Kidney epithelial cell (primary cell): ENCODE measurements at places on chromosomes 1 and 21.

GRCh38 chr21:35664683-35665082 lies 395.6 kb downstream of the SETD4 start:
- DNase-seq = peak; percentile 79

- no peak for DNase-seq
Observed at GRCh38 chr1:44812822-44813543, 4.7 kb downstream of the BTBD19 start.

DNA sequence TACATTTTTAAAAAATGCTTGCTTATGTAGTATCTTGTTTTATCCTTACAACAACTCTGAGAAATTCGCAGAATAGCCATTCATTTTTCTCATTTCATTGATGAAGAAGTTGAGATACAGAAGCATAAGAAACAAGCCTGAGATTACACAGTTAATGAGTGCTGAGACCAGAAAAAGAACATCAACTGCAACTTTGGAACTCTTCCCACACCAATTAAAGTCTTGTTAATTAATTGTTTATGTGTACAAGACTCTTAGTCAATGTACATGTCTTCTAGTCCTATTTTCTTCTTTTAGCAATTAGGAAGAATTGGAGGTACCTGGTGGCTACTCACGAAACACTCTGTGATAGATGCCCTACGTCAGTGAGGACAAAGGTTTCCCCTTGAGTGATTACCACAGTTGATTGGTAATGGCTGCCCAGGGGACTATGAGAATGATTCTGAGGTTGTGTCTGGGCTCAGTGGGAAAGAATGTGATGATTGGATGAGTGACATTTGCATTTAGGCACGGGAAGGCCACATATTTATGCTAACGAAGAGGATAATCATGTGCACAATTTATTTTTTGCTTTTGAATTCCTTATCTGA lies 187.4 kb upstream of the KCNK2 start:
- DNase-seq = no peak

DNA sequence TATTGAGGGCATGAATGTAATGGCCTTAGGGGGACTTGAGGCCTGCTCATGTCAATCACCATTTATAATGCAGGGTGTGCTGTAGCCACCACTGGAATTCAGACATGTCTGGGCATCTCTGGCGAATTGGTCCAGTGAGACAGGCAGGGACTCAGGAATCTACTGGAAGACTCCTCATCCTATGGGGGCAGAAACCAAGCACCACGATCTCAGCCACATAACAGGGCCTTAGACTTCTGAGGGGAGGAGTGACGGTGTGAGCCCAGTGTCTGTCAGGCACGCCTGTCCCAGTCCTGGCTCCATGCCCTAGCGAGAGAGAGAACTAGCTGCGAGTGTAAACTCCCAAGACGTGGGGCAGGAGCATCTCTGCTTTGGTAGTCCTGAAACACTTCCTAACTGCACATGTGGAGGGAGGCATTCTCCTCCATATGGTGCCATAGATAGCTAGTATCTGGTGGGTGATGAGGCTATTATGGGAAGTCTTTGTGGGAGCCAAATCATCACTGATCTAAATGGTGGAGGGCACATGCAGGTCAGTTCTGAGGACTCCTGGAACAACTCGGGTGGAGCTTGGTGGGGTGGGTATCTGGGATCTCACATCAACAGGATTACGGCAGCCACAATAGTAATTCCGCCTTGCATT lies 29.8 kb upstream of the KIAA0040 start:
- no peak for DNase-seq

GRCh38 chr1:214967865-214968575 lies 114.5 kb upstream of the KCNK2 start:
- DNase-seq = no peak

DNA sequence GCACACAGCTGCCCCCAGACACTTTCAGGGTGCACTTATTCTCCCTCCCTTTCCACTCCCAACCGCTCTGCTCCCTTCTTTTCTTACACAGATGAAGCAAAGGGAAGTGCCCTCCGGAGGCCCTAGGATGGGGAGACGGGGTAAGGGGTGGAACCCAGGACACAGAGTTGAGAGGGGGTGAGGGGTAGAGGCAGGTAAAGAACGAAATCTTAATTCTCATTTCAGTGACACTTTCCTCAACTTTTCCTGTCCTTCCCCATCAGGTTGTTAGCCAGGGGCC lies 12.8 kb downstream of the PLEKHO1 start:
- DNase-seq = no peak

- DNase-seq = no peak
Observed at GRCh38 chr1:117911051-117911450, 18.4 kb downstream of the GDAP2 start.

DNA sequence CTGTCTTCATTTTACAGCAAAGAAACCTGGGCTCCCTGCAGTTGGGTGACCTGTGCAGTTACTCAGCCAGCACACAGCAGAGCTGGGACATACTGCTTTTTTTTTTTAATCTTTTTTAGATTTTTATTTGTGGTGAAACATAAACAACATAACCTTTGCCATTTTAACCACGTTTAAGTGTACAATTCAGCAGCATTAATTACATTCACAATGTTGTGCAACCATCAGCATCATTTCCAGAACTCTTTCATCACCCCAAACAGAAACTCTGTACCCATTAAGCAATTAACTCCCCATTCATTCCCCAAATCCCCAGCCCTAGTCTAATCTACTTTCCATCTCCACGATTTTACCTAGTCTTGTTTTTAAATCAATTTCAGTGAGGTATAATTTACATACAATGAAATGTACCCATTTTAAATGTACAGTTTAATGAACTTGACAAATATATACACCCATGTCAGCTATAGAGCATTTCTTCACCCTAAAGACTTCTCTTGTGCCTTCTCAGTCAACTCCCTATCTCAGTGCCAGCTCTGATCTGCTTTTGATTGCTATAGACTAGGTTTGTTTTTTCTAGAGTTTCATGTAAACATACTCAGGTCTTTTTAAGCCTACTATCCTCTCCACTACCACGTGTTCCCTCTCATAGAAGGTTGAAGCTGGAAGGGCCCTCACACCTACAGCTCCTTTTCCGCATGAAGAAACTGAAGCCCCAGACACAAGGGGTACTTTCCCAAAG lies 37.8 kb upstream of the C8B start:
- DNase-seq = no peak

DNA sequence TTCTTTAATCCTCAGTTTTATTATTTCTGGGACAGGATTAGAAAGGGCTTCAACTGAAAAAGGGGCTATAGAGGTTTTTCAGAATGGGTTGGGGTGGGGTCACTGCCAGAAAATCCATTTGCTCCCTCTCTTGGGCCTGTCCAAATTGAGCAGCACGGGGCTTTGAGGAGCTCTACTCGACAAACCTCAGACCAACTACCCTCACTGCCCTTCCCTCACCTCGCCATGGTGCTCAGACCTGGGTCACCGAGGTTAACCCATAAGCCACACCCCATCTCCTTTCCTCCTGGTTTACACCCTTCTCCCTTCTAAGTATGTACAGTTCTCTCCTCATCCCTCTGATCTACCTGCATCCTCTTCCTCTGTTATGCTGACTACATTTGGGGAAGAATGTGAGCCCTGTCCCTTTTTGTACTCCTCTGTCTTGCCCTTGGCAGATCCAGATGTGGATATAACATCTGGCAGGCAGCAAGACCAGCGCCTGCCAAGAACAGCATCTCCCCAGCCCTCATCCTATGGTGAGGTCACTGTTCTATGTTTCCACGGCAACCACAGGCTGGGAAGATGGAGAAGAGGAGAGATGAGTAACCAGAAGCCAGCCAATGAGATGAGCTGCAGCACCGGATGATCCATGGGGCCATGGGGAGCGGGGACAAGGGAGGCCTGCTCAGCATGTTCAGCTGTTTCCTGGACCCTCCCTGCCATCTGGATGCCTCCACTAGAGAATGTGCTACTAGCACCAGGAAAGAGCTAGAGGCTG lies 3.7 kb upstream of the FABP3 start:
- DNase-seq = peak; percentile 89
